ENCODE measurements at places on chromosomes 4 and X. TPM values are rescaled to one million over a fixed set of nuclear protein-coding genes. Genes with fewer than 3 reads are reported as not detected.

Gene PUDP
- 18.7 TPM for total RNA-seq

Gene FAM9B
- not detected for total RNA-seq

Gene RASL11B
- 5.6 TPM for total RNA-seq

Gene VSIG1
- total RNA-seq = not detected

Gene HPSE
- total RNA-seq = 3.7 TPM

Gene SPP1
- total RNA-seq = 199 TPM

Gene SLC4A4
- 3.7 TPM for total RNA-seq

Gene TMPRSS11D
- not detected for total RNA-seq

DNA sequence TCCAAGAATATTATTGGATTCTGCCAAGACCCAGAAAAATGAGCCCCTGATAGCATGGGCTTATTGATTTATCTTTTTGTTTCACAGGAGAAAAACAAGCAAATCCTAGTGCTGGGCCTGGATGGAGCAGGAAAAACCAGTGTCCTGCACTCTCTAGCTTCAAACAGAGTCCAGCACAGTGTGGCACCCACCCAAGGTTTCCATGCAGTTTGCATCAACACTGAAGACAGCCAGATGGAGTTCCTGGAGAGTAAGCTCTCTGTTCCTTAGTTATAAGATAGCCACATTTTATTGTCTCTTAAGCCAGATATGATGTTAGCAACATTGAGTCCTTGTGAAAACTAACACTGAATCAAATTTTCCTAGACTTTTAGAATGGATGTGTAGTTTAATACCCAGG is 5.5 kb downstream of the ARL9 start:
- H3K36me3 ChIP-seq = no peaks in the 10 kb centered on the region
- H3K4me1 ChIP-seq = no peaks in the 10 kb centered on the region
- H3K27me3 ChIP-seq = no peaks in the 10 kb centered on the region
- no peak overlapping the region for H3K4me3 ChIP-seq
- no peak for DNase-seq

DNA sequence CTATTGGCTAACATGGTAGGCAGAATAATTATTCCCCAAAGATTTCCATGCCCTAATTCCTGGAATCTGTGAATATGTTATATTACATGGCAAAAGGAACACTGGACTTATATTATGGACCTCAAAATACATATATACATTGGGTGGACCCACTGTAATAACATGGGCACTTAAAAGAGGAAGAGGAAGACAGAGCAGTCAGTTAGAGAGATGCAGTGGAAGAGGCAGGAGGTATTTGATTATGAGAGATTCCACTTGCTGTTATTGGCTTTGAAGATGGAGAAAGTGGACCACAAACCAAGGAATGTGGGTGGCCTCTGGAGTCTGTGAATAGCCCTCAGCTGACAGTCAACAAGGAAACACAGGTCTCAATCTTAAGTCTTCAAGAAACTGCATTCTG is 14.0 kb upstream of the ART3 start:
- H3K27me3 ChIP-seq = no peaks in the 10 kb centered on the region
- H3K4me1 ChIP-seq = no peaks in the 10 kb centered on the region
- no peaks in the 10 kb centered on the region for H3K36me3 ChIP-seq

DNA sequence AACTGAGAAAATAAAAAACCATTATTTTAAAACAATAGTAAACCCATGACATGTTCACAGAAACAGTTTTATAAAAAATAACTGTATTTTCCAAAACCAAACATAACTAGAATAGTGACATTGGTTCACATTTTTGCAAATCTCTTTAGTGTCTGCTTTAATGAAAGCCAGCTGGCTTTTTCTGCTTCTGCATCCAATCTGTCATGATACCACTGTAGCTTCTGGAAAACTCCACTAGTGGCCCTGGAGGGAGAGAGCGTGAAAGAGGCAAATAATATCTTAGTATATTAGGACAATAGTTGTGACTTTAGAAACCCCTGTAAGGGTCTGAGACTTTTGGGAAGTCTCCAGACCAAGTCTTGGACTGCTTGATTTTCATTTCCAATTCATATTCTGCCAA is 31.1 kb downstream of the FGFBP1 start:
- H3K36me3 ChIP-seq = no peaks in the 10 kb centered on the region
- no peaks in the 10 kb centered on the region for H3K4me1 ChIP-seq
- DNase-seq = no peak
- H3K27ac ChIP-seq = no peak overlapping the region
- no peak overlapping the region for H3K4me3 ChIP-seq

DNA sequence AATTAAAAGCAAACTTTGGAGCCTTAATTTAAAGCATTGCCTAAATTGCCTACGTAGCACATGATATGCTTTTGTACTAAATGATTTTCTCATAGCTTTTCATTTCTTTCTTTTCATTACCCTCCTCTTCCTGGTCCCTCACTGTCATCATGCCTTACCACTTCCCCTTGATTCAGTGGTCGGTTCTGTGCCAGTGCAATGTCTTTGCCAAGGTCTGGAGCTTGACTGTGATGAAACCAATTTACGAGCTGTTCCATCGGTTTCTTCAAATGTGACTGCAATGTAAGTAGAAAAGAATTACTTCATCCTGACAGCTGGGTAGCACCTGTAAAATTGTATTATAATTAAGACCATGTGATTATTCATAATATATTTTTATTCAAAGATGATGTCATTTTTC is 72.5 kb downstream of the C4orf46 start:
- no peaks in the 10 kb centered on the region for H3K36me3 ChIP-seq
- H3K4me3 ChIP-seq = no peak overlapping the region
- no peaks in the 10 kb centered on the region for H3K4me1 ChIP-seq

DNA sequence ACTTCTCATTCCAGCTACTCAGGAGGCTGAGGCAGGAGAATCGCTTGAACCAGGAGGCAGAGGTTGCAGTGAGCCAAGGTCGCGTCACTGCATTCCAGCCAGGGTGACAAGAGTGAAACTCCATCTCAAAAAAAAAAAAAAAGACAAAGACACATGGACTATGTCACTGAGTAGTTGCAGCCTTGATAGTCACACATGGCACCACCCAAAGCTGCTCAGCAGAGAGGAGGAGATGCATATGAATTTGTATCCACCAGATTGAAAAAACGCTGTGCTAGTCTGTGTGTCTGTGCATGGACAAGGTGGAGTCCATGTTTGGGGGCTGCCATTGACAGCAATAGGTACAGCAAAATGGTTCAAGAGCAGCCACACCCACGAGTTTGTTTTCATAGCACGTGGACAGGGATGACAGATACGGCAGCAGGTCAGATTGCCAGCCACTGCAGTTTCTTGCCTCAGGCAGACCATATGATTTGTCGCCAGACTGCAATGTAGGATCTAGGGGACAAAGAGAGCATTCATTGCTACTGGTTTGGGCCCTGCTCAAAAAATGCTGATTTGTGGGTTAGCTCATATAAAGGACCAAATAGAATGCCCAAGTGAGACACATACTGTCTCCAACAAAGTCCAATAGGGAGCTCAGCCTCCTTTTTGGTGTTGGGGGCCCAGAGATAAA is 89.9 kb downstream of the CEP135 start:
- no peaks in the 10 kb centered on the region for H3K4me1 ChIP-seq
- H3K27me3 ChIP-seq = no peaks in the 10 kb centered on the region
- H3K4me3 ChIP-seq = no peak overlapping the region
- DNase-seq = no peak
- no peaks in the 10 kb centered on the region for H3K36me3 ChIP-seq

DNA sequence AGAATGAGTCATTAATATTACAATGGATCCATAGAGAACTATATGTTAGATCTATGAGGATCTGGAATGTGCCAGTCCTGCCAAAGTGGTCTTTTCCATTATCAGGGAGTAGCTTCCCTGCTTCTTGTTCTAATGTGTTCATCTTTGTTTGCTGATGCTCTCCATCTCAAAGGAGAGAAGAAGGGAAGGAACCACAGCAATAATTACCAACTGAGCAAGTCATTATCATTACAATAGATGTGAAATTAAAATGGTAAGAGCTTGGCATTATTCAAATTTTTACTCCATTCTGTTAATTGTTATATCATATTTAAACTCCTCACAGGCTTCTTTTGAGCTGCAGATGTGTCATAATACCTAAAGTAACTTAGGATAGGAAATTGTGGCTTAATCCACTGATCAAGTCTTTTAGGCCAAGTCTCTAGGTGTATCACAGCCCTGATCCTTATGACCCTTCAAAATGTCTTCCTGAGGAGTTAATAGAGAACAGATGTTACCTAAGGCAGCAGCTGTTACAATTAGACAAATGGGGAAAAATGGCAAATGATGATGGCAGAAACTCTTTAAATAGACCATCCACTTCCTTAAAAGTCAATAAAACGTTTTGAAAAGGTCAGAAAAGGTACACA is 1492.7 kb upstream of the IGFBP7 start:
- H3K27me3 ChIP-seq = no peaks in the 10 kb centered on the region
- DNase-seq = no peak
- H3K4me1 ChIP-seq = no peaks in the 10 kb centered on the region
- no peak overlapping the region for H3K27ac ChIP-seq
- no peaks in the 10 kb centered on the region for H3K36me3 ChIP-seq

DNA sequence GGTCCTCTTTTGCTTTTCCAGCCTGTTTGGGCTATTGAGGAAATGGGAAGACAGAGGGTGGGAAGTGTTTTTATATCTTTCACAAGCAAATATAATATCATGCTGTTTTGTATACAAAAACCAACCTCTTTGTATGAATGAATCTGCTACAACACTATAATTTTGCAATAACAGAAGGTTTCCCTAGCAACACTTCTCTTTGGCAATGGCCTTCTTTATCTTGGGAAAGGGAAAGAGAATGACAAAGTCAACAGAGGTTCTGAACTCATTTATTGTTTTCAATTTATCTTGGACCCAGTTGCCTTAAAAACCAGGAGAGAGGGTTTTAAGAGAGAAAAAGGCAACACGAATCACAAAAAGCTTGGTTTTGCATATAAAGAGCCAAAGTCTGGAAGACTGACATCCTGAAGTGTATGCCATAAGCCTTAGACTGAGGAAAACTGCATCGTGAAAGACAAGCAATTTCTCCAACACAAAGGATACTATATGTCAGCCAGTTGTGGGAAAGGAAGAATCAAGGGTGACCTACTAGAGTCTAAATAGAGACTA is 121.8 kb upstream of the FAM241A start:
- no peak for DNase-seq
- no peak overlapping the region for H3K27ac ChIP-seq
- H3K36me3 ChIP-seq = no peaks in the 10 kb centered on the region
- H3K27me3 ChIP-seq = no peaks in the 10 kb centered on the region
- no peak overlapping the region for H3K4me3 ChIP-seq
- no peaks in the 10 kb centered on the region for H3K4me1 ChIP-seq

DNA sequence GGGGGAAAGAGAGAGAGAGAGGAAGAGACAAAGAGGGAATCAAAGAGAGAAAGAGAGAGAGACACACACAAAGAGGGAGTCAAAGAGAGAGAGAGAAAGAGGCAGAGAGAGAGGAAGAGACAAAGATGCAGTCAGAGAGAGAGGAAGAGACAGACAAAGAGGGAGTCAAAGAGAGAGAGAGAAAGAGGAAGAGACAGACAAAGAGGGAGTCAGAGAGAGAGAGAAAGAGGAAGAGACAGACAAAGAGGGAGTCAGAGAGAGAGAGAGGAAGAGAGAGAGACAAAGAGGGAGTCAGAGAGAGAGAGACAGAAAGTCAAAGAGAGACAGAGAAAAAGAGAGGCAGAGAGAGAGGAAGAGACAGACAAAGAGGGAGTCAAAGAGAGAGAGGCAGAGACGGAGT is 45.5 kb downstream of the MAGEA9 start:
- no peaks in the 10 kb centered on the region for H3K36me3 ChIP-seq
- no peak for DNase-seq
- H3K4me3 ChIP-seq = no peak overlapping the region
- no peaks in the 10 kb centered on the region for H3K4me1 ChIP-seq
- H3K27ac ChIP-seq = no peak overlapping the region

DNA sequence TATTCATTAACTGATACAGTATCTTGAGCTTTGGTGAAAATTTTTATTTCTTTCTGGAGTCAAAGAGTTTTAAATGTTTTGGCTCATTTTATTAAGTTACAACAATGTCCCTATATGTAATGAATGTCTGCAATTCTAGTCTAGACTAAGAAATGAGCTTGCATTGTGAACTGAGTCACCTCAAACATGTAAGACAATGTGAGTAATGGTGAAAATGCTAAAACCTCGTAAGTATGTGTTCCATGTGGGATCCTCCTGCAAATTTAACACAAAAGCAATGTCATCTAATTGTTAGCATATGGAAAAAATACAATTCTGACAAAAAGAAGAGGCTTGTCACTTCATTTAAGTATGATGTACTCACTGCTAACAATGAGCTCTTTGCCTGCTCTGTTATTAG is 480.5 kb upstream of the FSTL5 start:
- no peak overlapping the region for H3K27ac ChIP-seq
- H3K4me3 ChIP-seq = no peak overlapping the region
- H3K4me1 ChIP-seq = no peaks in the 10 kb centered on the region
- no peaks in the 10 kb centered on the region for H3K27me3 ChIP-seq
- H3K36me3 ChIP-seq = no peaks in the 10 kb centered on the region
- no peak for DNase-seq

GRCh38 chr4:186584912-186585311 is 29.5 kb upstream of the MTNR1A start:
- H3K27ac ChIP-seq = no peak overlapping the region
- no peak overlapping the region for H3K4me3 ChIP-seq
- H3K4me1 ChIP-seq = no peaks in the 10 kb centered on the region
- no peak for DNase-seq

- H3K4me3 ChIP-seq = peak within 1 kb of the TSS; percentile 53
- peak; percentile 94 for DNase-seq
- peak within 1 kb of the TSS; percentile 28 for H3K27ac ChIP-seq
- no peaks in the 10 kb centered on the region for H3K27me3 ChIP-seq
Observed at GRCh38 chr4:25913851-25914669, at the start of gene SMIM20. TSS of gene SMIM20 (plus strand) at chr4:25914220. CDS start at chr4:25914314, 94 bp downstream.

GRCh38 chrX:16278927-16279326 is 111.6 kb downstream of the MAGEB17 start:
- H3K4me1 ChIP-seq = no peaks in the 10 kb centered on the region
- no peak overlapping the region for H3K4me3 ChIP-seq
- H3K36me3 ChIP-seq = no peaks in the 10 kb centered on the region

GRCh38 chrX:149527705-149528104 is 13.1 kb upstream of the EOLA1 start:
- no peak overlapping the region for H3K4me3 ChIP-seq
- no peaks in the 10 kb centered on the region for H3K36me3 ChIP-seq
- no peak for DNase-seq
- no peaks in the 10 kb centered on the region for H3K27me3 ChIP-seq

Data from aorta (tissue), 5 donors.